Stimulated activated CD8-positive, alpha-beta memory T cell treated with anti-CD3 and anti-CD28 coated beads, Interleukin-7, amount 100 ng/mL, for 1 hour (primary cell): ENCODE measurements at places on chromosomes 4 and X.

GRCh38 chr4:170497689-170498088 lies 407.9 kb upstream of the AADAT start:
- DNase-seq = no peak

GRCh38 chrX:8179656-8180055 lies 8.6 kb upstream of the VCX2 start:
- DNase-seq = no peak

DNA sequence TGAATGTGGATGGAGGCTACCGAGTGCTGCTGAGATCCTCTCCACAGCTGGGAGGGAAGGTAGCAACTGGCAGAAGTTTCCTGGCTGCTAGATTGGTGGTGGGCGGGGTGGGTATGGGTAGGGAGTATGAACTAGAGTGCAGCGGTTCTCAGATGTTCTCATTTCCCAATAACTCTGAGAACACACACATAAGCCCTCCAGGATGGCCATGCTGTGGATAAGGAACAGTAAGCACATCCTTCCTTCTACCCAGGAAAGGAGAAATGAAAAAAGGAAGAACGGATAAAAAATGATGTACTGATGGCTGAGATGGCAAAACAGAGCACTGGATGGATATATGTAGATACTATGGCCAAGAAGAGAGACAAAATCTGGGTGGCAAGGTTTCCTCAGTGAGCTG lies 116.0 kb downstream of the ZNF827 start:
- no peak for DNase-seq

DNA sequence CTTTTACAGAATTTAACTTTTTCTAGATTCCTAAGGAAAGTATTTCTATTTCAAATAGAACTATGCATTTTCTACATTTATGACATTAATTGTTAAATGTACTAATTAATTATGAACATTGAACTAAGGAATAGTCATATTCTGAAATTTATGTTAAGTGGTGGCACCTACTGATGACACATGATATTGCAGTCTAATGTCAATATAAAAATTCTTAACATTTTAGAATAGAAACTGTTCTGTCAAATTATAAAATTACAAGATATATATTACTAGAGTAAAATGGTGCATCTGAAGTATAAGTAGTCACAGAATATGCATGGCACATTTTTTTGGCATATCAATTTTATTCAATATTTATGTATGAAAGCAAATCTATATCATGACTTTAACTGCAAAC lies 40.2 kb upstream of the NDNF start:
- DNase-seq = no peak

GRCh38 chr4:85423431-85423830 lies 51.5 kb upstream of the ARHGAP24 start:
- DNase-seq = no peak

GRCh38 chrX:16368696-16369095 lies 201.4 kb downstream of the MAGEB17 start:
- DNase-seq = no peak

DNA sequence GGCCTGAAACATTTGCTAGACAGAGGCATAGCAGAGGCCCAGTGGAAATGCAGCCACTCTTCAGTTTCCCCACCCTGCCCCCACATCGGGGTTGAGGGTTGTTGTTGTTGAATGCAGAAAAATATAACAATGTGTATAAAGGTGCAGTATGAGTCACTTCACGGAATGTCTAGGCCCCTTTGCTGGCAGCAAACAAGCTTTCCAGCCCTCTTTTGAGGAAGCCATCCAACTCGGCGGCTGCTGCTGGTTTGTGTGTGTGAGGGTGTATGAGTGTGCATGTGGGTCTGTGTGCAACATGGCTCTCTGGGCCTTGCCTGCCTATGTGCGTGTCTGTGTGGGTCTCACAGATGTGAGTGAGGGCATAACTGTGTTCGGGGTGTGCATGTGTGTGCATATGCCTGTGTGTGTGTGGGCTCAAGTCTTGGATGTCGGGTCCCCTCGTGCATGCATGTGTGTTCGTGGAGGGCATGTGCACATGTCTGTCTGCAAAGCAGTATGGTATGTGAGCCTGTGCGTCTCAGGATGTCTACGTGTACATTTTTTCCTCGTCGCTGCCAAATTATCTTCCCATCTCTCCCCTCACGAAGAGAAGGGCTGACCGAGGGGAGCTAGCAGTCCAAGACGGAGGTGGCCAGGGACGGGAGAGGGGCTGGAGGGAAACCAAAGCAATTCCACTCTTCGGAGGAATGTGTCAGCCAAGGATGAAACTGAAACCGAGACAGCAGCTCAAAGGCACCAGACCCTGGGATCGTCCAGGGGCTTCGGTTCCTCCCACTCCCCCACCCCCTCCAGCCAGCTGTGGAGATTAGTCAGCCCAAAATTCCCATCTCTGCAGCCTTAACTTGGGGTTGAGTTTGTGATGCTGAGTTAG lies 8.4 kb upstream of the ELF4 start:
- no peak for DNase-seq

GRCh38 chr4:183790661-183791060 lies 114.4 kb upstream of the STOX2 start:
- no peak for DNase-seq

DNA sequence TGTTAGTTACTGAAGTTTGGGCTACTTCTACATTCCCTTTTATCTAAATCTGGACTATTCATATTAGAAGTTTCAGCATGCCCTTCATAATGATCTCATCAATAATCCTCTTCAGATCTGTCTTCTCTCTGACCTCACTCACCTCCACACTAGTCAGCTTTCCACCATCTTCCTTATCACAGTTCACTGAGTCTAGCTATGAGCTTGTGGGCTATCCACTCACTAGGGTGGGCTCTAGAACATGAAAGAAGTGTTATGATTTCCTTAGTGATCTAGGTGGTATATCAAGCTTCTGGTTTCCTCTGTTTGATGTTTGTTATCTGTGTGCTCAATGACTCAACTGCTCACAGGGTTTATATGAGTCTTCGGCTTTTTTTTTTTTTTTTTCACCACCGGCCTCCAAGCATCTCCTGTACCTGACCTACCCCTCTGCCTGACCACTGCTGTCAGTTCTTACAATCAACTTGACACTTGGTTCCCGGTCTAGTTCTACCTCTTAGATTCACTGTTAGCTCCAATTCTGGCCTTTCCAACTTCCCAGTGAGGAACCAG lies 103.1 kb downstream of the PAPSS1 start:
- DNase-seq = no peak

GRCh38 chrX:135295944-135296305 lies 13.4 kb upstream of the ETDC start:
- no peak for DNase-seq

DNA sequence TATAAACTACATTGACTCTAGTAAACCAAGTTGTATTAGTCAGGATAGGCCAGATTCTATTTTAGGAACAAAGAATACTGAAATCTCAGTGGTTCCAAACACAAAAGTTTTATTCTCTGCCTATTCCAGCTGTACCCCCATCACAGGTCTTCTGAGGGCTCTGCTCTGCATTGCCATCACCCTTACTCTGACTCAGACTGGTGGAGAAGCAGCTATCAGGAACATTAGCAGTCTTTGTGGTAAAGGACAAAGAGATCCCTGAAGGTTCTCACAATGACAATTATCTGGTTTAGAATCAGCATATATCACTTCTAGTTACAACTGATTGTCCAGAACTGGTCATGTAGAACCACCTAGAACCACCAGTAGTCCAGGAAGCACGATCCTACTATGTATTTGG lies 251.1 kb downstream of the GLUD2 start:
- no peak for DNase-seq

- no peak for DNase-seq
These were observed 57.6 kb downstream of the GSX2 start for GRCh38 chr4:54157606-54158005.

- DNase-seq = peak; percentile 11
These were observed 6.7 kb upstream of the PPID start for GRCh38 chr4:158729716-158730559.

DNA sequence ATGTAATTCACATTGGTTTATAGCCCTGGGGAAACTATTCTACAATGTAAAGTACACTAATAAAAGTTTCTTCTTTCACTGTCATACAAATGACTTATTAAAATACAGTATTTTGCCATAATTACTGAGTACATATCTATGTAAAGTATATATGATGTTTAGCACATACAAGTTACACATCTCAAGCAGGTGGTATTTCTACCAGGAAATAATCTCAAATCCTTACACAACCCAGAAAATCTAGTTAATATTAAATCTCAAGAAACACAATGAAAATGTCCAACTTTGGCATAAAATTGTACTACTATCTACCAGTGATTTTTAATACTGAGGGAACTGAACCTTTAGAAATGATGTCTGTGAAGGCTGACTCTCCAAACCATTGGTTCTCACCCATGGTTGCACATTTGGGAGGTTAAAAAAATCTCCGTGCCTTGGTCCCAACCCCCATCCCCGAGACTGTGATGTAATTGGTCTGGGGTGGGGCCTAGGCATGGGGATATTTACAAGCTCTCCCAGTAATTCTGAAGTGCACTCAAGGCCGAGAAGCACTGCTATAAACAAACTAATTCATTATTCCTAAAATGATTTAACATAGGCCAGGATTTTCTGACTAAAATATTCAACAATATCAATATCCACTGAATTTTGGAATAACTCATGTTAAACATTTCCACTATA lies 27.6 kb downstream of the MAP3K15 start:
- no peak for DNase-seq

- DNase-seq = peak; percentile 27
These were observed 14.8 kb downstream of the PDK3 start for GRCh38 chrX:24479924-24480323.

- DNase-seq = no peak
These were observed 29.3 kb downstream of the AFAP1 start for GRCh38 chr4:7910263-7910896.

GRCh38 chrX:21905313-21905712 lies 35.2 kb upstream of the SMS start:
- DNase-seq = no peak

DNA sequence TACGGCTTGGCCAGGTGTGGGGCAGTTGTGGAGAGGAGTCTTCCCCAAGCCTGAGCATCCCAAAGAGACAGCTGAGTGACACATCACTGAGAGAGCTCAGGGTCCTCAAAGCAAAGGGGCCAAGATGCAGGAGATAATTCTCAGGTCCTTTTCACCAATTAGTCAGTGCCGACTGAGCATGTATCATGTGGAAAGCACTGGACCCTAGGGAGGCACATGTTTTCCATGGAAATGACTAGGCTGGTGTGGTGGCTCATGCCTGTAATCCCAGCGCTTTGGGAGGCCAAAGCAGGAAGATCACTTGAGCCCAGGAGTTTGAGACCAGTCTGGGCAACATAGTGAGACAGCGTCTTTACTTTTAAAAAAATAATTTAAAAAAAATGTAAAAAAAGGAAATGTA lies 67.3 kb upstream of the PRPS1 start:
- no peak for DNase-seq

- no peak for DNase-seq
These were observed 22.4 kb downstream of the PRRG1 start for GRCh38 chrX:37371578-37371991.

- no peak for DNase-seq
These were observed 71.8 kb downstream of the FBXO8 start for GRCh38 chr4:174211622-174212044.

DNA sequence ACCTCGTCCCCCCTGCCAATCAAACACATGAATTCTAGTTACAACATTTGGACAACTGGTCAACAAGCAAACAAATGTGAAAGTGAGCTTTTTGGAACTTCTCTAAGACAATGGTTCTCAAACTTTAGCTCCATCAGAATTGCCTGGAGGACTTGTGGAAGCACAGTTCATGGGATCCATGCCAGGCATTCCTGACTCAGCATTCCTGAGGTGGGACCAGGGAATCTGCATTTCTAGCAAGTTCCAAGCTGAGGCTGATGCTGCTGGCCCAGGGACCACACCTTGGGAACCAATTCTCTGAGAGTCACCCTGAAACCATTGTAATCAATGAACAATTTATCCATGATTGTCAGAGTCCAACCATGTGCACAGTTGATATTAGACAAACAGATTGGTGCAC lies 43.8 kb upstream of the PRPS2 start:
- DNase-seq = no peak

DNA sequence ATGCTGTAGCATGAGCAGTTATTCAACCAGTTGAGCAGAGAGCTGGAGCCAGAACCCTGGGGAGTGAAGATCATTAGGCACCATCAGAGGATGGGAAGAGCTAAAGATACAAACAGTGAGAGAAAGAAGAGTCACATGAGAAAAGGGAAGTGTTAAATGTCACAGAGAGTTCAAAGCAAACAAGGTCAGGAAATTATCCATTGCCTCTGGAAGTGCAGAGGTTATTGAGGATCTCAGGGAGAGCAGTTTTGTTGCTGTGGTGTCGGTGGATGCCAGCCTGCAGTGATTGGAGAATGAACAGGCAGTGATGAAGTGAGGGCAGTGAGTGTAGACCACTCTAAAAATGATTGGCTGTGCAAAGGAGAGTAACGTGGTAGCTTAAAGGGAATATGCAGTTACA lies 17.7 kb downstream of the SPARCL1 start:
- DNase-seq = no peak

DNA sequence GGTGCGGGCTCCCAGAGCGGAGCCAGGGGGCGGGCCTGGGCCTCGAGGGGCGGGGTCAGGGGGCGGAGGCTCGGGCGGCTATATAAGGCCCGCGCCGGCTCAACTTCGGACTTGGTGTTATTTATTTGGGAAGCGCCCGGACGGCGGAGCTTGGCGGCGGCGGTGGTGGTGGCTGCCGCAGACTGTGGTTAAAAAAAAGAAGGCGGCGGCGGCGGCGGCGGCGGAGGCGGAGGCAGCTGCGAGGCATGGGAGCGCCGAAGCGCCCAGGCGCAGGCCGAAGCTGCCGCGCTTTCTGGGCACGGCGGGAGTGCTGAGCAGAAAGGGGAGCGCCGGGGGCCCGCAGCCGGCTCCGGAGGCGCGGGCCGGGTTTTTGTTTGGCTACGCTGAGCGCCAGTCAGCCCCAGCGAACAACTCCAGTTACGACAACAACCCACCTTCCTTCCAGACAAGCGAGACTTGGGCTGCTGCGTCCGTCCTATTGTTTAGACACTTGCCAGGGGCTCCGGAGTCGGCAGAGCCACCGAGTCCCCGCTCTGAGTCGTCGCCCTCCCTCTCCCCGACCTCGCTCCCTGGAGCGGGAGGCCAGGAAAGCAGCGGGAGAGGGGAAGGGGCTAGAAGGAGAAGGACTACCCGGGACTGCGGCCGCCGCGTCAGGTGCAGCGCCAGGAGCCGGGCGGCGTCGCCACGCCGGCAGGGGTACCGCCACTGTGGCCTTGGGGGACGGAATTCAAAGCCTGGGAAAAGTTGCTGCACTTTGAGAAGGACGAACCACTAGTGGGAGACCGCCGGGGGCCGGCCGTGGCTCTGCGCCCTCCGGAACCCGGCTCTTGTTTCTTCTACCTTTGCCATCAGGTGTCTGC lies at the start of gene SLIT2:
TSS of gene SLIT2 (plus strand) at position 110 of the 860 bp plus-strand sequence. CDS start 1,911 bp downstream, outside the sequence.
- no peak for DNase-seq

DNA sequence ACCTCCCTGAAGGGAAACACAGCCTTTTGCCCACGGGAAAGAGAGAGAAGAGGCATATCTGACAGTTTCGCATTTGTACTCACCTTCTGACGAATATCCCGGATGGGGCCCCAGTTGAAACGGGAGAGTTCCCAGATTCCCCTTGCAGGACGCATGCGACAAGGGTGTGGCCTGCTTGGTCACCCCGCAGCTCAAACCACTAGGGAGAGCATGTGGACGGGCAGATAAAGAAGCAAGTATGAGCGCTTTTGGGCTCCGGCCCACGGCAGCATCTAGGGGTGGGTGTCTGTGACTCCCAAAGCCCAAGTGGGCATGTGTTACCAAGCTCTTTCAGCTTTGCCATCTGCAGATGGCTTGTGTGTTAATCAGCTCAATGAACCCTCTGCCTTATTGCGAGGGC lies 70.1 kb upstream of the MED14 start:
- DNase-seq = no peak

- DNase-seq = no peak
These were observed 9.4 kb upstream of the CDS1 start for GRCh38 chr4:84573385-84574068.
